ENCODE measurements at places on chromosomes 12 and 14.

DNA sequence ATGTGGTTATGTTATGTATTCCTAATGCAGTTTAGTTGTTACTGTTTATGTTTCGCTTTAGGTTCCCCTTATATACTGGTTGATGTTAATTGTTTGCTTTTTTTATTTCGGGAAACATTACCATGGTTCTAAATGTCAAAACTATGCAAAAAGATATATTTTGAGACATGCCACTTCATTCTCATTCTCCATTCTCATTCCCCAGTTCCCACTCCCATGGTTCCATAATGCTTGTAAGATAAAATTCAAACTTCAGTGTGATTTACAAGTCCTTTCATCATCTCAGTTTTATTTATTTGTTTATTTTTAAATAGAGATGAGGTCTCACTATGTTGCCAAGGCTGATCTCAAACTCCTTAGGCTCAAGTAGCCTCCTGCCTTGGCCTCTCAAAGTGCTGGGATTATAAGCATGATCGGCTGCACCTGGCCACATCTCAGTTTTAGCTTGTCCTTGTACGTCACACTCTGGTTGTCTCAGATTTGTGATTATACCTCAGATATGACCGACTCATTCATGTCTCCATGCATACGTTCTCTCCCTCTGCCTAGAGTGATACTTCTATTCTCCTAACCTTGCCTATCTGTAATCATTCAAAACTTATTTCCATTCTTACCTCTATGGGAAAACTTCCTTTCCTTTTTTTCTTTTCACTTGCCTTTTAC is 407.8 kb upstream of the RGS6 start:
- no peak for DNase-seq

DNA sequence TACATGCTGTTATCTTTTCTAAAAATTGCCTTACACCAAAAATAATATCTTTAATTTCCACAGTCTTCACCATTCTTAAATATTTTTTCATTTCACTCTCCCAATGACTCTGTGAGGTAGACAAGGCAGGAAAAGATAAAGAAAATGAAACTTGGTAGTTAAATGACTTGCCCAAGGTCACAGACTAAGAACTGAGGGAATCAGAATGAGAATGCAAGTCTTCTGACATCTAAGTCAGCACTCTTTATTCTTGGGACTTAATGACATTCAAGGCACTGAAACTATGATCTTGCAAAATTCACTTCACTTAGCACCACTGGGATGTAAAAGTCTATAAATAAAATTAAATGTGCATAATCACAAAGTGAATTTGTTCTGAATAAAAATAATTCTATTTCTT is 104.5 kb downstream of the SLC2A13 start:
- DNase-seq = no peak

GRCh38 chr12:5809586-5809985 is 135.5 kb downstream of the ANO2 start:
- no peak for DNase-seq

GRCh38 chr14:76641541-76641940 is 119.7 kb upstream of the VASH1 start:
- DNase-seq = no peak

DNA sequence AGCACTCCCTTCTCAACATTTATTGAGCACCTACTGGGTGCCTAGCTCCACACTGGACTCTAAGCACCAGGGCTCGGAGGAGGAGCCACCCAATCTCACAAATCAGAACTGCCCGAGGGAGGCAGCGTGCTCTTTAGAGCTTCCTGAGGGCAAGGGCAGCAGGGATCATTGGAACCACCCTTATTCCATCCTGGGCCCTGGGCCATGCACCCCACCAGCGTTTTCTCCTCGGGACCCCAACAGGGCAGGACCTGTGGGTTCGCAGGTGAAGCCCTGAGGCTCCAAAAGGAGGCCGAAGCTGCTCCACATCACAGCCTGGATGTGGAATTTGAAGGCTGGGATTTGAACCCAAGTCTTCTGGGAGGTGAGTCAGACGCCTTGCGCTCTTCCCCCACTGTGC is 15.4 kb downstream of the TMEM119 start:
- no peak for DNase-seq

- no peak for DNase-seq
Observed at GRCh38 chr12:94191023-94191422, 42.6 kb downstream of the PLXNC1 start.

- no peak for DNase-seq
Observed at GRCh38 chr12:92357584-92358261, 212.1 kb upstream of the BTG1 start.

DNA sequence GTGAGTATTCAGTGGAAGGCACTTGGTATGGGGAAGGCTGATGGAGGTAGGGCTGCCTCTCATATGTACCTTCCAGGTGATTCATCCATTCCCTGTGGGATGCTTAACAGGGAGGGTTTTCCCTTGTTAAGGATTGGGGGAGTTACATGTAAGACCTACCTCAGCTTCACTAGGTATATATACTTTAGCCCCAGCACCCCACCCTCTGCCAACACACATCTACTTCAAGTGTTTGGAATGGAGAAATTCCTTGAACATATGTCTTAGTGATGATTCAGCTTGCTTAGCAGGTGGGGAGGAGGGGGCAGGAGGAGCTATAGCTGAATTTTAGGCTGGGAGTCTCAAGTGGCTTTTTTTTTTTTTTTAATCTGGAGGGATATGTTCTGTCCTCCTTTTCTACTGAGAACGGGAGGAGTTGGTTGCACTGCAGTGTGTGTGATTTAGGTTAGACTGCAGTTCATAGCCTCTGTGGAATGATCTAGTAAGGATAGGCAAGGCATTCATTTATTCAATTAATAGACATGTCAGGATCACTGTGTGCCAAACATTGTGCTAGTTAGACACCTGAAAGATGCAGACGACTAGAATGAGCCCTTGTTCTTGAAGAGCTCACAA is 1.7 kb downstream of the PIP4K2C start:
- DNase-seq = no peak

DNA sequence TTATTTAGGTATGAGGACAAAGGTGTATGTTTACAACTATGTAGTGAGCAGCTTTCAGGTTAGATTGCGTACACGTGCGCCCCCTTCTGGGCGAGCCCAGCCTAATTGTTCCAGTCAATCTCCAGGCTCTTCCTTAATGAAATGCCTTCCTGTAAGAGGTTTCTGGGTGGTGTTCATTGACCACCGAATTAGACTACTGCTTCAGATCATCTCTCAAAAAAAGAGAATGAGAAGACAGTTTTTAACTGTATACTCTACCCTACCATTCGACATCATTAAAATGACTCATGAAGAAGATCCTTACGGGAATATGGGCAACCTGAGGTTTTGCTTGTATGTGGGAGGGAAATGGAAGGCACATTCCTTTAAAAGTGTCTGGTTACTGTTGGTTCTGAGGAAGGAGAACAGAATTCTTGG is 2.1 kb downstream of the LUM start:
- no peak for DNase-seq

DNA sequence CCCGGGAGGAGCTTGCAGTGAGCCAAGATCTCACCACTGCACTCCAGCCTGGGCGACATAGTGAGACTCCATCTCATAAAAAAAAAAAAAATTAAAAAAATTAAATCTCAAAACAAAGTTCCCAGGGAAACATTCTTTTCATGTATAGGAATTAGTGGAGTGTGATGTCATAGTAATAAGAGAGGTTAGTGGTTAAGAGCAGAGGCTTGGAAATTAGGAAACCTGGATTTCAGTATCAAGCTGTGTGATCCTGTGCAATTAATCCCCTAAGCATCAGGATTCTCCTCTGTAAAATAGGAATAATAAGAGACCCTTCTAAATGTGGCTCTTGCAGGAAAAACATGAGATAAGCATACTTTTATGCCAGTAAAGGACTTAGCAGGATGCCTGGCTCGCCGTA is 3.1 kb upstream of the TXNRD1 start:
- DNase-seq = no peak

- DNase-seq = no peak
Observed at GRCh38 chr12:1806301-1807086, 13.9 kb upstream of the LRTM2 start.

DNA sequence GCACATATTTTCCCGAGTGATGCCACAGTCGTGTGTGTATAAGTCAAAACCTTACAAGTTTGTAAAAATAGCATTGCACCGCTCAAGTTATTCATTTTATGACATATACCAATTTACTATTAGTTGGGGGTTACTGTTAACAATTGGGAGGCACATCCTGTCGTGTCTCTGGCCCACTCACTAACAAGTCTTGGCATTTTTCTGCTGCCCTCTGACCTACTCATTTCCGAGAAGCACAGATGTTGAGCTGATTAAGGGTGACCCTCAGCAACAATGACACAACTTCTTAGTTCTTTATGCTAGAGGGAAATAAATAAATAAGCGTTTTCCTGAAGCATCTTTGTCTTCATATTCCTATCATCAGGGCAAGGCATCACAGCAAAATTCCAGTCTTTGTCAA is 6.8 kb upstream of the ATG14 start:
- no peak for DNase-seq

DNA sequence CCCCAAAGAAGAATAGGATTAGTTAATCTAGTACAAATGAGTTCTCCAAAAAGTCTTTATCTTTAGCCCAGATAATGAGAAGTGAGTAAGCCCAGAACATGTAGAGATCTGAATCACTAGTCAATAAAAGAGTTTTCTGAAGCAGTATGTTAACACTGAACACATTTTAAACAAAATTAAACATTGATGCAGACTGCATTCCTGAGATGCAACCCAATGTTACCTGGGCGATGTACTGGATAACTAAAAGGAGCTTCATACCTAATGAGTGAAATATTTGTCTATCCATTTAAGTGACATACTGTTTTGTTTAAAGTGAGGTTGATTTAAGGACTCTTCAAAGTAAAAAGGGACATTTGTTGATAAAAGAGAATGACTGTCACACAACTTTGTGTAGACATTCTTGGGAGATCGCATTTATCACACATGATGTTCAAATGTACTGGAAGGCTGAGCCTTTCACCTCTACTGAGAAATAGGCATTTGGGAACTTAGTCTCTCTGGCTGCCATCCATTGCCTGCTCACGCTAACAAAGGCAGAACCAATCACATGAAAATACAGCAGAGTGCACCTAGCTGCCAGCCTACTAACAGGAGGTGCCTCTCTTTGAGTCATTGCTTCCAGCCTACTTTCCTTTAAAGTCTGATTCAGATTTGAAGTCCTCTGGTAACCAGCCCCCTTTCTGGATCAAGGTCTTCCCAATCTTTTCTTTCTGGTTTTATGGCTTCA is 287.7 kb downstream of the BTG1 start:
- no peak for DNase-seq

- DNase-seq = no peak
Observed at GRCh38 chr12:42589465-42590329, at the start of gene PRICKLE1. Gene PRICKLE1 (minus strand): TSS chr12:42589746. CDS start chr12:42472516, 117,230 bp downstream.

DNA sequence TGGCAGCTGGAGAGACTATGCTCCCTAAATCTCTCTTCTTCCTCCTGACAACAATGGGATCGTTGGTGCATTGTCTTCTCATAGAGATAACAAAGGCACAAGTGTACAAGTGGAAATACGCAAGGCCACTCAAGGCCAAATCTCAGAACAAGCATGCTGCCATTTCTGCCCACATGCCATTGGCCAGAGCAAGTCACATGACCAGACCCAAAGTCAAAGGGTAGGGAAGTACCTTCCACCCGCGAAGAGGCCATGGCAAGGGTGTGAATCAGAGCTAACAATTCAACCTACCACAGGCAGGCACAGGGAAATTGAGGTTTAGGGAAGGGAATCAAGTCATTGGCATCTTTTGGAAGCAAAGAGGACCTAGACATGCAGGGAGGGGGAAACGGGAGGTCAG is 38.5 kb upstream of the IGF1 start:
- DNase-seq = no peak

DNA sequence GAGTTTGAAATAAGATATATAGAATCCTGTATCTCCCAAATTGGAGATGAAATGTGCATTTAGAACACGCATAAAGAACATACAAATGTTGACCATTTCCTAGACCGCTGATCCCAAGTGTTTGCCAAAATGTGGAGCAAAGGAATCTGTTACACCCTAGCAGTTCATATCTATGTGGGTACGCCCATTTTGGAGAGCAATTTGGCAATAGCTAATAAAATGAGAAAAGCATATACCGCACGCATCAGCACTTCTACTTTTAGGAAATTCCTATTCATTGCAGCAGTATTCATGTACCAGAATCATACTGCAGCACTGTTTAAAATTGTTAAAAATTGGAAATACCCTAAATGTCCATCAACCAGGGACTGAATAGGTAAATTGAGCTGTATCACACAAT is 937.8 kb downstream of the BCL11B start:
- DNase-seq = no peak

GRCh38 chr14:75531660-75532317 is 9.5 kb downstream of the BATF start:
- no peak for DNase-seq

- DNase-seq = no peak
Observed at GRCh38 chr12:116196752-116197718, 80.5 kb downstream of the MED13L start.

DNA sequence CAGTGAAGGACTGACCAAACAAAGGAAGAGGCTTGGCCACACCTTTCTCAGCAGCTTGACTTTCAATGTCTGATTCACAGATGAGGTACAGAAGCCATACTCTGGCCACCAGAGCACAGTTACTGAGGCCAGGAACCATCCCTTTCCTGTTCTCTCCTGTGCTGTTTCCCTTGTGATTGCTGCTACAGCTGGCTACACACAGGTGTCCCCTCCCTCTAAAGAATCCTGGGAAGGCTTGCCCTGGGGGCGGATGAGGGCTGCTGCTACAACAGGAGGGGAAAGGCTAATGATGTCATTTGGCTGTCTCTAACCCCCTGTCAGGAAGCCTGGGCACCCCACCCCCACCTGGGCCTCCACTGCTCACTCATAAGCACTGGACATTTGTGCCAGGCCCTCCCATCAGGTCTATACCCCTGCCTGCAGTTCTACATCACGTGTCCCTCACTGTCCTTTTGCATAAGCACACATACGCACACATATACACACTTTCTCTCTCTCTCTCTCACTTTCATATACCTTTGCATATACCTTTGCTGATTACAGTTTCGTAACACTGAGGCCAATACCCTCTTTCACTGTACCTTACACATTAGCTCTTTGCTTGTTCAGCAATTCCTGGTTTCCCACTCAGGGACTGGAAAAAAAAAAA is 41.4 kb downstream of the PRPF40B start:
- DNase-seq = no peak

DNA sequence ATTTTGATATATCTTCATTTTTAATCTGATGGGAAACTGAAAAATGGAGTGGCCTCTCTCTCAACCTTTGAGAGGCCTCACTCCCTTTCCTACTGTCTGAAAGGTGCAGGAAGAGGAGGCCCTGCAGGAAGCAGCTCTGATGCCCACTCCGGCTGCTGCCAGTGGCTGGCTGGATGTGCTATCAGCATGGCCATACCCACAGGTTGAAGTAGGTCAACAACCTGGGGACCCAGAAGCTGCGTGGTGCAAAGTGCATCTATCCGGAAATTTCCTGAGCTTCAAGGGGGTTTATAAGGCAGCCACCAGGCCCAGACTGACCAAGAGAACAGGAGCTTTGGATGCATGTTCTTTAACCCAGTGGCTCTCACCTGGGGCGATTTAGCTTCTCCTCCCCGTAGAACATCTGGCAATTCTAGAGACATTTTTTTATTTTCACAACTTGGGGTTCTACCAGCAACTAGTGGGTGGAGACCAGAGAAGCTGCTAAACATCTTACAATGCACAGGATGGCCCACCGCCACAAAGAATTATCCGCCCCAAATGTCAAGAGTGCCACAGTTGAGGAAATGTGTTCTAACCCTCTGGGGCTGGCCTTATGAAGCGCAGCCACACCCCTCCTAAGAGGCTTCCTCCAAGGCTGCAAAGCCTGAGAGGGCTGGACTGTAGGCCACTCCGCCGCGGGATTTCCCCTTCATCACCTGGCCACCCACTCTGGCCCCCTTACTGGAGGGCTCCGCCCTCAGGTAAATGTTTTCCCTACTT is 8.2 kb upstream of the BATF start:
- DNase-seq = no peak
